Esophagus mucosa (tissue), 1 donor: ENCODE measurements at places on chromosomes 6 and 20. TPM values are rescaled to one million over a fixed set of nuclear protein-coding genes. Genes with fewer than 3 reads are reported as not detected.

GRCh38 chr6:166582258-166582657 is 4.2 kb downstream of the RAMACL start:
- no peak for ATAC-seq

GRCh38 chr20:18666803-18667415 is 79.1 kb downstream of the DTD1 start:
- ATAC-seq: peak; percentile 38

GRCh38 chr6:133965817-133966360 is 12.9 kb downstream of the TBPL1 start:
- ATAC-seq: no peak

GRCh38 chr20:62517901-62518610 is 42.3 kb upstream of the GATA5 start:
- ATAC-seq: no peak

- ATAC-seq: no peak
Observed at GRCh38 chr6:6912817-6913744, 194.7 kb upstream of the RREB1 start.

NRSN2 gene
- 7.1 TPM for total RNA-seq
